ENCODE measurements at places on chromosomes 4 and X.

- DNase-seq, result no peak
These were observed 40.4 kb upstream of the LAS1L start for GRCh38 chrX:65575022-65575421.

GRCh38 chr4:40238700-40239548, 42.1 kb downstream of the RHOH start:
- no peak for DNase-seq

DNA sequence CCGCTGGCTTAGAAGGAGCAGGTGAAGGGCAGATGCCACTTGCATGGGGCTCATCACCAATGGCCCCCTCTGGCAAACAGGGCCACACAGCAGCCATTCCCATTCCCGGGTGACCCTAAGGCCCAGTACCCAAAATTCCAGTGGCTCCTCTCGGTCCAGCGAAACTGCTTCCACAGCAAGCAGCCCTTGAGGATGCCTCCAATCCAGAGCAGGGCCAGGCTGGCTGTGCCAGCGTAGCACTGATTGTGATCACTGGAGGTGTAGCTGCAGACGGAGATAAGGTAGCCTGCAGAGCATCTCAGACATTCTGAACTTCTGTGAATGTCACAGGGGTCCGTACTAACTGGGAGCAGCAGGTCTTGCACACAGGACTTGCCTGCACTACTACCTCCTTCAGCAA, 27.3 kb downstream of the ACSL1 start:
- DNase-seq, result no peak

- DNase-seq, result peak; percentile 94
These were observed 738.3 kb upstream of the FRG1 start for GRCh38 chr4:189202182-189202868.

- peak; percentile 9 for DNase-seq
These were observed 36.2 kb upstream of the ATP6AP2 start for GRCh38 chrX:40544343-40545266.

- peak; percentile 44 for DNase-seq
These were observed at the start of gene NUDT10 for GRCh38 chrX:51332188-51332942. Gene NUDT10 (plus strand): TSS chrX:51332822. CDS start chrX:51332966, 144 bp downstream.

- DNase-seq, result no peak
These were observed 17.0 kb downstream of the HTT start for GRCh38 chr4:3091464-3091863.

DNA sequence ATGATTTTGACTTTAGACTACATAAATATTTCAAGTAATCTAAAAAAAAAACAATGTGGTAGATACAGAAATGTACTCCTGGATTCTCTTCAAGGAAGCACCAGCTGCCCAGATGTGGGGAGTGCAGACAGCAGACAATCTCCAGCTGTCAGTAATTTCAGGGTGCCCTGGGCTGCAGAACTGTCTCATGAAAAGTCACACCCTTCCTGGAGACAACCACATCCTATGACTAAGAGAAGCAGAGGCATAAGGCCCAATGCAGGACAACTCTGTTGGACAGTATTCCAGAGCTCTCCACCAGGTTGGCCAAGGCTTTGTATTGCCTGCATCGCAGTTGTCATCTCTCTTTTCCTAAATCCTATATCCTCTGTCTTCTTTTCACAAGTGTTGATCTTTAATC, 34.4 kb upstream of the BLTP1 start:
- peak; percentile 15 for DNase-seq

GRCh38 chr4:138835832-138836533, 179.6 kb upstream of the NOCT start:
- peak; percentile 41 for DNase-seq

DNA sequence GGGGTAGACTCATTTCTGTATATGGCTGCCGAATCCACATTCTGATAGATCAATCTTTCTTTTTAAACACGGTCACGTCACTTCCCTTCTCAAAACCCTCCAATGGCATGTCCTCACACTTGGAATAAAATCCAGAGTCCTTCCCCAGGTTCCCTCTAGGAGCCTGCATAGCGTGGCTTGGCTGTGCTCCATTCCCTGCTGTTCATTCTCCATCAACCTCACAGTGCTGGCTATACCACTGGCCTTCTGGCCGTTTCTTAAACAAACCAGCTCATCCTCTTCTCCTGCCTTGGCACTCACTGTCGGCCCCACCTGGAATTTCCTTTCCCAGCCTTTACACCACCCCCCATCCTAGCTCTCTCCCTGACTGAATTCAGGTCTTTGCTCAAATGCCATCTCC, 77.1 kb downstream of the RBM47 start:
- no peak for DNase-seq

- no peak for DNase-seq
These were observed 92.0 kb upstream of the CLCN4 start for GRCh38 chrX:10064736-10065135.

GRCh38 chrX:68132749-68133148, 300.5 kb downstream of the OPHN1 start:
- no peak for DNase-seq

- DNase-seq, result peak; percentile 49
These were observed 2.8 kb downstream of the CMC4 start for GRCh38 chrX:155068165-155068564.

DNA sequence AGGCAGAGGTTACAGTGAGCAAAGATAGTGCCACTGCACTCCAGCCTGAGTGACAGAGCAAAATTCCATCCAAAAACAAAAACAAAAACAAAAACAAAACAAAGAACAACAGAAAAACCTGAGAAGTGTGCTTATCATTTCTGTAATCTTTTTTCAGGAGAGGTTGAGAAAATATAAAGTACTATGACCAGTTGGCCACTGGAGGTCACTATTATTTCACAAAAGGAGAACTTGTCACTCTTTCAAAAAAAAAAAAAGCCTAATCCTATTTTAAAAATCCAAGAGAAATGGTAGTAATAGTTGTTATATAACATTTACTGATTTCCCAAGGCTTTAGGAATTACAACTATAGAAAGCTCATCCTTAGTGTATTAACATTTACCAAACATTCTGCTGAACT, 24.9 kb upstream of the RNF150 start:
- DNase-seq, result peak; percentile 85

DNA sequence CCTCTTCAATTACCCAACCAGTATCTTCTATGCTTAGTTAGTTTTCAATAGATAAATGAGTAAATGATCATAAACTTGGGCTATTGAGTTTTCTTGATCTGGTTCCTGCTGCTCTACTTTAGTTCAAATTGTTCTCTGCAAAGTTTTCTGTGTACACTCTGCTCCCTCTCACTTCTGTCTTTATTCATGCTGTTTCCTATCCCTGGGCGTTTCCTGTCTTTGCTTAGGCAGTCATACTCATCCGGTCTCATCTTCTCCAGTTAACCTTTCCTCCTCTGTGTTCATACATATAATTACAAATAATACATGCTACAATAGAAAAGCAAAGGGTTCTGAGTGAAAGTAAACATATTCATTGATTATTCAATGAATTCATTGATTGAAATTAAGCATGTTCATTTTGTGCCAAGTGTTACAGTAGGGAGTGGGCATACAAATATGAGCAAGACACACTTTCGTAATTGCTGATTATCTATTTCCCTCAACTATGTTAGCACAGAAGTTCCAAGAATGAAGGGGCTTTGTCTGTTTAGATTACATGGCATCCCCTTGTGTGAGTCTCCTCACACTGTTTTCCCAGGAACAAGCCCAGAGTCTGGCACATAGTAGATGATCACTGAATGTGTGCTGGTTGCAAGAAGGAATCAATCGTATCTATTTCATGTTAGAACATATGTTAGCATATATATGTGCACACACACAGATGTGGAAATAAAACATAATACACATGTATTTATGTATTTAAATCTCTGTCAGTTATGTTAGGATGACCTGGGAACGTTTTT, 1.1 kb downstream of the RAB39B start:
- DNase-seq, result peak; percentile 1

Measured in adipocyte (in vitro differentiated cells).